ENCODE measurements at places on chromosomes 7 and 10. TPM values are rescaled to one million over a fixed set of nuclear protein-coding genes. Genes with fewer than 3 reads are reported as not detected.

DNA sequence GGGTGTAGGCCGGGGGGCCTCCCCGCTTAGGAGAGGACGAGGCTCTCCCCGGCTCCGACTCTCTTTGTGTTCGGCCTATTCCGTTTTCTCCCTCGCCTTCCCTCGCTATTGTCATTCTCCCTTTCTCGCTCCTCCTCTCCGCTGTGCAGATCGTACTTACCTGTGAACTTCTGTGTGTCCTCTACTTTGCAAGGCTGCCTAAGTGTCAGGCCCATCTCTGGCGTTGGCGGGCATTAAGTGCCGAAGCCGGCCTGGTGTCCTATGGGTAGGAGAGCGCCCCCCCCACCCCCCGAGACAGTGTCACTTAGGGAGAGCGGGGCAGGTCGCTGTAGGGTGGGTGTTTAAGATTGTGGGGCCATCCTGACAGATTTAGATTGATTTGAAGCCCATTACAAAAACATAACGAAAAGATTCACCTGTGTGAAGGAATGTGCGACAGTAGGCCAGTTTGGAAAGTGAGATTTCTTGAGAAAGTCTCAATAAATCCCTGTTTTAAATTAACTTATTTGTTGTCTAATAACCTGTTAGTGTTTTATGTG is 579 bp downstream of the RBM33 start:
- DNase-seq = no peak

GRCh38 chr7:64485623-64486022 is 77.2 kb downstream of the ZNF680 start:
- DNase-seq = no peak

DNA sequence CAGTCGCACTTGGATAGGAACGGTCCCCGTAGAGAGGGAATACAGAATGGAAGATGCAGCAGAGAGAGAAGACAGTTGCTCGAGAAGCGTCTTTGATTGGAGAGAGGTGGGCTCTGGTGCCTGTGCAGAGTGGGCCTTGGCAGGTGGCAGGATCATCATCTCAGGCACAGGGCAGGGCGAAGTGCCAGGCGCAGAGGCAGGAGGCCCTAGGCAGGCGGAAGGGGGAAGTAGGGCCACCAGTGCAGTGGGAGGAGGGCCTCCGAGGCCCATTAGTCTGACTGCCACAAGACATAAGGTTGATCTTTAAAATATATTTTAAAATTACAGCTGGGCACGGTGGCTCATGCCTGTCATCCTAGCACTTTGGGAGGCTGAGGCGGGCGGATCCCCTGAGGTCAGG is 10.1 kb downstream of the CARD11 start:
- DNase-seq = peak; percentile 51

- no peak for DNase-seq
Observed at GRCh38 chr10:57977262-57977661, 290.4 kb downstream of the IPMK start.

DNA sequence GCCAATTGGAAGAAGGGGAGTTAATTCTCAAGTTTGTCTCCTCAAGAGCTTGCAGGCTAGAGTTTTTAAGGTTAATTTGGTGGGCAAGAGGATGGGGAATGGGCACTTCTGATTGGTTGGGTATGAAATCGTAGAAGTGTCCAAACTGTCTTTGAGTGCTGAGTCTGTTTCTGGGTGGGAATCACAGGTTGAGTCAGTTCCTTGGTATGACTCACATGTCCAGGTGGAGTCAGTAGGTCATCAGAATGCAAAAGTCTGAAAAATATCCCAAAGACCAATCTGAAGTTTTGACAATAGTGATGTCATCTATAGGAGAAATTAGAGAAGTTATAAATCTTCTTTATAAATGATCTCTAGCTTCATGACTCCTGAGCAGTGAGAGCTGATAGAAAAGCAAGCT is 1252.2 kb downstream of the REEP3 start:
- DNase-seq = no peak

GRCh38 chr7:76065016-76065612 is 17.2 kb downstream of the MDH2 start:
- DNase-seq = no peak

DNA sequence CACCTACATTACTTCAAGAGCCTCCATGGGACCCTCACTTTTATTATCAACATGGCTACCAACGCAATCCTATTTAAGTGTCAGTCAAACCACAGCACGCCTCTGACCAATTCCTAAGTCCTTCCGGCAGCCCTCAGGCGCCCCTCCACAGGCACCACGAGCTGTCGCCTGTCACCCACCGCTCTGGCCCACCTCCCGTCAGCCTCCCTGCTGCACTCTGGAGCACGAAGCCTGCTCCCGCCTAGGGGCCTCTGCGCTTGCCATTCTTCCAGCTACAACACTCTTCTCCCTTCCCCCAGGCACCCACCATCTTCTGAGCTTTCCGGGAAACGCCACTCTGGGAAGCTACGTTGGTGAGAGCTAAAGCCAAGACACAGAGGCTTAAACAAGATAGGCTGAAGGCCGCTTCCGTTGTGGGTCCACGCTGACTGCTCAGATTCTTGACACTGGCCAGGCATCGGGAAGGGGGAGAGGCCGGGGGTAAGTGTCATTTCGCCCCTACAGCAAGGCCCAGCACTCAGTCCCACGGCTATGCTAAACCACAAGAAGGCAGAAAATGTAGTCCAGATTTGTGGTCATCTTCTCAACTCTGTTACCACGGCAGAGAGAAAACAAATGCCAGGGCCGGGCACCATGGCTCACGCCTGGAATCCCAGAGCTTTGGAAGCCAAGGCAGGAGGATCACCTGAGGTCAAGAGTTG is 56.7 kb downstream of the GNA12 start:
- DNase-seq = peak; percentile 87

- no peak for DNase-seq
Observed at GRCh38 chr10:114173603-114173920, 441 bp downstream of the CCDC186 start.

DNA sequence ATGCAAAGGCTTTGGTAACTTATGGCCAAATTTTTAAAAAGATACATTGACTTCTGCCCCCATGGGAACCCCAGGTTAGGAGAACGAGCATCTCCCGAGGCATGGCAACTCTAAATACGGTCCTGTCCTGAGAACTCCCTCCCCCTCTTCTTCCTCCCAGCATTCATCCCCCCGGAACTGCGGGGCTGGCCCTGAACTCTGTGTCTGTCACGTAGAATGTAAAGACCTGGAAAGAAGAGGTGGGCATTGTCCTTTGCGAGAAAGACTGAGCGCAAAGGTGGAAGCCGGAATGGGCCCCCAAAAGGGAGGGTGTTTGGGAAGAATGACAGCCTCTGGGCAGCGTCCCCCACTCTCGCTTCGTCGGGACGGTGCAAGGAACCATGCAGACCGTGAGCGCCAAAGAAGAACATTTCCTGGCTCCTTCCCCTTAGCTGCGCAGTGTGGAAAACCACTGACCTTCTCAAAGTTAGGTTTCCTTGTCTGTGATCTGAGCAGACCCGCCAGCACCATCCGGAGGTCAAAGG is 21.0 kb downstream of the SHH start:
- DNase-seq = no peak

GRCh38 chr10:14560274-14560673 is 214.4 kb downstream of the FAM107B start:
- no peak for DNase-seq

DNA sequence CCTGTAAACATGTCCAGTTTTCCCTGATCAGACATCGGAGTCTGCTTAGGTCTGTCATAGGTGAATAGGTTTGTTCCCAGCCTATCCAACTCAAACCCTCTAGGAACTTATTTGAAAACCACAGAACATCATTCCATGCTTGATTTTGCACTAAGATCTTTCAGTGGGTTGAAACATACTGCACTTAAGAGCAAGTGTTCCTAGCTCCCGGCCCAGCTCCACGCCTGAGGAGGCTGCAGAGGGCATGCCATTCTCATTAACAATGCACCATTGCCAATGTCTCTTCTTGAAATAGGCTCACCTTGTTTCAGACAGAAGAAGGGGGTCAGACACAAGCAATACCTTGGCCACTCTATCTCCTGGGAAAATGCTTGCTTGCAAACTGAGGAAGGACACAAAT is 78.0 kb upstream of the EGR2 start:
- DNase-seq = no peak

SFTPA1 gene
- not detected for total RNA-seq

NPSR1 gene
- not detected for total RNA-seq

GDF2 gene
- total RNA-seq = not detected

AP5Z1 gene
- total RNA-seq = 37.6 TPM

ANXA8L1 gene
- total RNA-seq = not detected

All from mesenteric fat pad (tissue), 1 donor.